Left kidney (tissue), 8 donors: ENCODE measurements at places on chromosomes 12 and 14.
A peak's percentile ranks its signal among the peaks of the same experiment; 100 is the strongest.

GRCh38 chr12:61009192-61009591, 1251.0 kb upstream of the USP15 start:
- DNase-seq, result no peak

DNA sequence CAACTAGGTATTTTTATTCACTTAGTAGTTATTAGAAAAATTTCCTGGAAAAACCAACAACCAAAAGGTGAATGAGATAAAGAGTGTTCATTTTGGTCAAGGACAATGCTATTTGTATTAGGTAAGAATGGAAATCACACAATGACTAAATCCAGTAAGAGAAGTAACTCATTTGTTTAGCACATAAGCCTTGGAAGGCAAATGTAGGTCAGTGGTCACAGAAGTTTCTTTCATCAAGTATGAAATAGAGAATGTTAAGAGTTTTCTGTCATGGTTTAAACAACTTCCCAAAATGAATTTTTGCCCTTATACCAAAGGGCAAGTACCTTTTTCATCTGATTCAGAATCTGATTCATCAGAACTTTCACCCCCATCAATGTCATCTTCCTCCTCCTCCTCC, 101.7 kb downstream of the KIF21A start:
- no peak for DNase-seq

GRCh38 chr12:19970116-19970515, 398.2 kb upstream of the PDE3A start:
- DNase-seq, result no peak

GRCh38 chr12:71938728-71939385, at the start of gene TPH2:
TSS of gene TPH2 (plus strand) at chr12:71938845. CDS start at chr12:71938987, 142 bp downstream.
- peak; percentile 80 for DNase-seq

- no peak for DNase-seq
These were observed 14.9 kb downstream of the RAB35 start for GRCh38 chr12:120101617-120102016.

DNA sequence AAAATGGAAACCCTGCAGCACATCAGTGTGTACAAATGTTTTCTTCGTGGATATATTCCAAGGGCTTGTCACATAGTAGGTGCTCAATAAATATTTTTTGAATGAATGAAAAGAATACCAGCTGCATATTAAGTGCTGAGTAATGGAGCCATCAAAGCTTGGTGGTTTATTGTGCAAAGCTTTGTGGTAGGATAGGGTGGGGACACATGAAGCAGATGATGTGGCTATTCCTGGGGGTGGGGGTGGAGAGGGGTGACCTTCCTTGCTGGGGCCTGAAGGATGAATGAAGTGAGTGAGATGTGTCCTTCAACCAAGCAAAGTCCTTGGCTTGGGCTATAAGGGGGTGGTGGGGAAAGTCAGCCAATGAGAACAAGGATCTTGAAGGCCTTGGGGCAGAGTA, 4.3 kb upstream of the KRT81 start:
- no peak for DNase-seq

GRCh38 chr14:69803753-69804152, 6.7 kb upstream of the SLC10A1 start:
- DNase-seq, result no peak

GRCh38 chr14:87175175-87175574, 817.8 kb downstream of the GALC start:
- no peak for DNase-seq

GRCh38 chr14:68576496-68577244, 216.2 kb downstream of the ZFP36L1 start:
- no peak for DNase-seq

- no peak for DNase-seq
These were observed 20.4 kb downstream of the EGLN3 start for GRCh38 chr14:33930439-33930838.

GRCh38 chr12:78176643-78177042, 345.9 kb downstream of the NAV3 start:
- DNase-seq, result no peak

- DNase-seq, result no peak
These were observed 99.9 kb downstream of the ST8SIA1 start for GRCh38 chr12:22234561-22234960.

DNA sequence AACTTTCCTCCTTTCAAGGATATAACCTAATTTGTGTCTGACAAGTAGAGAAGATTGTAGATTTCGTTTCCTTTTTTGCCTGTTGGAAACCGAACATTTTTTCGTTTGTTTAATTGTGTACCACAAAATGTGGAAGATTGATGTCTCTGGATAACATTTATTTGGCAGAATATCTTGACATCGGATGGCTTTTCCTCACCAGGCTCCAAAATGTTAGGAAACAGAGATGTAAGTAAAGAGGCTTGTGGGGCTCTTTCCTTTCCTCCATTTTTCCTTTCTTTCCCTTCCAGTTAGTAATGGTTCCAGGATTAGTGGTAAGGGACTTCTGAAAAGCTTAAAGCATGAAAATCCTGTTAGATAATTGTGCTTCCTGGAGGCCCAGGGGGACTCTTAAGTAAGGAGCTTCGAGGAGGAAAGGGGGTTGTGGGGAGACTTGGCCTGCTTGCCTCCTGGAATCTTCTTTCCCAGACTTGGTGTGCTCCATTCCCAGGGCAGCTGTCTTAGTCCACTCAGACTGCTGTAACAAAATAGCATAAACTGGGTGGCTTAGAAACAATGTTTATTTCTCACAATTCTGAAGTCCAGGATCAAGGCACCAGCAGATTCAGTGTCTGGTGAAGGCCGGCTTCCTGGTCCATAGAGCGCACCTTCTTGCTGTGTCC, 243.1 kb upstream of the PWP1 start:
- no peak for DNase-seq

GRCh38 chr12:19273482-19274330, 144.2 kb downstream of the PLEKHA5 start:
- DNase-seq, result peak; percentile 12

GRCh38 chr14:70268760-70269159, 80.0 kb upstream of the SLC8A3 start:
- DNase-seq, result no peak

- DNase-seq, result no peak
These were observed 78.4 kb upstream of the EEA1 start for GRCh38 chr12:93007544-93007943.

GRCh38 chr12:52686063-52686462, 5.9 kb upstream of the KRT1 start:
- DNase-seq, result no peak

DNA sequence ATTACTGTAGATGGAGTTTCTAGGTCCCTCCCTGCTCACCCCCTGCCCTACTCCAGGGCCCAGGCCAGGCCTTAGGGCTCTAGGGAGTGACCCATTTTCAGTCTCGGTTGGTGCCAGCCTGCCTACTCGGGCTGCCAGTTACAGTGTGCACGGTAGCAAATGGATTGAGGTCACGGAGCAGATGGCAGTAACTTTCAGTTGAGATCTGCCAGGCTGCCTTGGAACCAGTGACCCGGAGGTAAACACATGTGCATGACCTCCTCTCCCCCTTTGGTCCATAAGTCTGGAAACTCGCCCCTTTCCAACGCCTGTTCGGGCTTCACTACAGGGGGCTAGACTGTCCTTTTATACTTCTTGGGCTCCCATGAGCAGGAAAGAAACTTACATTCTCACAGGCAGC, 139.7 kb upstream of the TBX3 start:
- no peak for DNase-seq

- DNase-seq, result no peak
These were observed 1.4 kb downstream of the SERPINA9 start for GRCh38 chr14:94474581-94475031.

- peak; percentile 12 for DNase-seq
These were observed 630 bp downstream of the NELL2 start for GRCh38 chr12:44875417-44875953.

GRCh38 chr14:69284170-69284569, 24.2 kb downstream of the GALNT16 start:
- DNase-seq, result no peak

DNA sequence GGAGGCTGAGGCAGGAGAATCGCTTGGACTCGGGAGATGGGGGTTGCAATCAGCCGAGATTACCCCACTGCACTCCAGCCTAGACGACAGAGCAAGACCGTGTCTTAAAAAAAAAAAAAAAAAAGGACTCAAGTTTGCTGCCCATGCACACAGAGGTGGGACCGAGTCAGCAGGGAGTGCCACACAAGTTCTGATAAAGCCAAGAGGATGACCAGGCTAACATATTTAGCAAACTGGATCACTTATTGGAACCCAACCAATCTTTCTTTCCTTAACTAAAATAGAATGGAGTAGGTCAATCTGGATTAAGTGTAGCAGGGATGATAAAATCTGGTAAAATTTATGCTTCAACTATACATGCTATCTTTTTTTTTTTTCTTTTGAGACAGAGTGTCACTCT, 190.4 kb upstream of the FOXN3 start:
- DNase-seq, result no peak
